ENCODE measurements at places on chromosomes 6 and 20. TPM values are rescaled to one million over a fixed set of nuclear protein-coding genes. Genes with fewer than 3 reads are reported as not detected.

GRCh38 chr6:110328259-110328658 is 29.9 kb downstream of the METTL24 start:
- H3K36me3 ChIP-seq: no peaks in the 10 kb centered on the region
- no peak overlapping the region for H3K4me3 ChIP-seq
- no peak for DNase-seq
- H3K27me3 ChIP-seq: no peaks in the 10 kb centered on the region
- no peaks in the 10 kb centered on the region for H3K4me1 ChIP-seq

- DNase-seq: no peak
- no peaks in the 10 kb centered on the region for H3K36me3 ChIP-seq
- no peak overlapping the region for H3K27ac ChIP-seq
- H3K4me3 ChIP-seq: no peak overlapping the region
- H3K4me1 ChIP-seq: no peaks in the 10 kb centered on the region
These were observed 23.8 kb downstream of the GATA5 start for GRCh38 chr20:62451970-62452369.

DNA sequence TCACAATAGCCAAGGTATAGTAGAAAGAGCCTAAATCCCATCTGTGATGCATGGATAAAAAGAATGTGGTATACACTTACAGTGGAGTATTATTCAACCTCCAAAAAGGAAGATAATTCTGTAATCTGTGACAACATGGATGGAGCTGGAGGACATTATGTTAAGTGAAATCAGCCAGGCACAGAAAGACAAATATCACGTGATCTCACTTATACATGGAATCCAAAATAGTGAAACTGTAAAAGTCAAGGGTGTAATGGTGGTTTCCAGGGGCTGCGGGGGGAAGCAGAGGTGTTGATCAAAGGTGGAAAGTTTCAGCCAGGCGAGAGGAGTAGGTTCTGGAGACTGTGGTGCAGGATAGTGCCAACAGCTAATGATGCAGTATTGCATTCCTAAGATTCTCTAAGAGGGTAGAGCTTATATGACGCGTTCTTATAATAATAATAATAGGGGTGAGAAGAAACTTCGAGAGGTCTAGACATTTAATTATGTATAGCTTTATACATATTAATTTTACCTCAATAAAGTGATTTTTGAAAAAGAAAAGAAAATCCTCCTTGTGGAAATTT is 246.1 kb downstream of the FOXA2 start:
- no peak overlapping the region for H3K4me3 ChIP-seq
- peaks cover 3% of the 10 kb centered on the region for H3K4me1 ChIP-seq
- H3K27me3 ChIP-seq: peaks cover 23% of the 10 kb centered on the region
- no peak for DNase-seq
- H3K36me3 ChIP-seq: no peaks in the 10 kb centered on the region

GRCh38 chr6:20837189-20837588 is 302.9 kb downstream of the CDKAL1 start:
- no peaks in the 10 kb centered on the region for H3K27me3 ChIP-seq
- peak overlapping the region; percentile 26 for H3K27ac ChIP-seq
- peaks cover 22% of the 10 kb centered on the region for H3K36me3 ChIP-seq
- H3K4me1 ChIP-seq: peaks cover 44% of the 10 kb centered on the region

DNA sequence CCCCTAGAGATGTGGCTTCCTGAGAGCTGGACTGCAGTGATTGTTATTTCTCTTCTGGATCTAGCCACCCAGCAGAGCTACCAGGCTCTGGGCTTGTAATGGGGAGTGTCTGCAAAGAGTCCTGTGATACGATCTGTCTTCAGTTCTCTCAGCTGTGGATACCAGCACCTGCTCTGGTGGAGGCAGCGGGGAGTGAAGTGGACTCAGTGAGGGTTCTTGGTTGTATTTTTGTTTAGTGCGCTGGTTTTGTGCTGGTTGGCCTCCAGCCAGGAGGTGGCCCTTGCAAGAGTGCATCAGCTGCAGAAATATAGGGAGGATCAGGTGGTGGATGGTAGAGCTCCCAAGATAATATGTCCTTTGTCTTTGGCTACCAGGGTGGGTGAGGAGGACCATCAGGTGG is 33.7 kb downstream of the PAX1 start:
- H3K4me1 ChIP-seq: no peaks in the 10 kb centered on the region
- H3K36me3 ChIP-seq: no peaks in the 10 kb centered on the region
- no peaks in the 10 kb centered on the region for H3K27me3 ChIP-seq
- H3K4me3 ChIP-seq: no peak overlapping the region

Gene DEFB115
- not detected for total RNA-seq

Gene ULBP1
- 2.8 TPM for total RNA-seq

Gene MCCD1
- total RNA-seq: not detected
